Activated naive CD4-positive, alpha-beta T cell (primary cell): ENCODE measurements at places on chromosomes 1 and 21.

DNA sequence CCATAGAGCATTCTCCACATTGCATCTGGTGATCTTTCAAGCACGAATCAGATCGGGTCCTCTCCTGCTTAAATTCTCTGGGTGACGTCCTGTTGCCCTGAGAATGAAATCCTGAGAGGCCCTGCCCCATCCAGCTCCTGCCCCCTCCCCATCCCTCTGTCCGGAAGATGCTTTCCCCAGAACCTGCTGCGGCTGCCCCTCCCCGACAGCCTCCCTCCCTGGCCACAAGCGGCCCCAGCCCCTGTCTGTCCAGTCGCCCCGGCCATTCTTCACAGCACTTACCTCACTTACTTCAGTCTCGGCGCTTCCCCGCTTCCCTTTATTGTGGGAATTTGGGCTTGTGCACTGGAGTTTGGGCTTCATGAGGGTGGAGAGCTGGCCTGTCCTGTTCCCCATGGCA lies 40.3 kb downstream of the TAS1R2 start:
- no peak for DNase-seq

- peak; percentile 55 for DNase-seq
These were observed 26.9 kb upstream of the RAP1A start for GRCh38 chr1:111592389-111593361.

GRCh38 chr1:39899611-39900538 lies 1.8 kb downstream of the MYCL start:
- DNase-seq: no peak

DNA sequence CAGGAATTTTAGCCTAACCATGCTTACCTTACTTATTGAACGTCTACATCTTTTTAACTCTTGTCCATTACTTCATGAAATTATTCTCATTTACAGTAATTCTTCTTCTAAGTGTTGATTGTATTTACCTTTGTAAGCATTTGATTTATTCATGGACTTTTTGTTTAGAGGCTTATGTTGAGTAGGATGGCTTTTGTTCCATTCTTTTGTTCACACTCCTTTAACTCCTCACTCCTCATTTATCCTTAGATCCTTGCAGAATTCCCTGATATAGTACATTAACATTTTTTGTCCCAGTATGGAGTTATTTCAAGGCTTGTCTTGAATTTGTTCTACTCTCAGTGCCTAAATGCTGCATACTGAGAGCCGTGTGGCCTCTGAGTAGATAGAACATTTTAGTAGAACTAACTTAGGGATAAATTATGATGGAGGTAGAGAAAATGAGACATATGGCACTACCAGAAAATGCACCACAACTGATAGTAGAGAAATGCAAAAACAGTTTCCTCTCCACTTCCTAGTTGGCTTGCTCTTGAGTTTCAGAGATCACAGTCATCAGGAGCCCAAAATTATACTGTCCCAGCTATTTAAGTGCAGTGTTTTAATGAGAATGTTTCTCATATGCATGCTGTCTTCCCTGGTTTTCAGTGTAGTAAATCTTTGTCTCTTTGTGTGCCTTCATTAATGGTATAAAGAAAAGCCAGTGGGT lies 69.5 kb downstream of the KCNK2 start:
- DNase-seq: no peak

DNA sequence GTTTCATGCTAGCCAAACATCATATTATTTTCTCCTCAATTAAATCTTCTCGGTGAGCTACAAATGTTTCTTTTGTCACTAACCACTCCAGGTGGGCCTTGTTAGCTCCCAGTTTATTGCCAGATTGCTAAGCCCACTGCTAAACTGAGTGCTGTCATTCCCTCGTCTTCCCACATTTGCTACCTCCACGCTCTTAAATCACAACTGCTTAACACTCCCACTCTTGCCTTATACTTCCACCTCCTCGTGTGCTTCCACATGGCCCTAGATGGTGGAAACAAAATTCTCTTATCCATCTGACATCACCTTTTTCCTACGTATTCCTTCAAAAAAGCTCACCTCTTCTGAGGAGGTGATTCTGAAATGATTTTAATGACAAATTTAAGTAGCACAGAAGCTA lies 34.6 kb upstream of the AKT3 start:
- DNase-seq: no peak

DNA sequence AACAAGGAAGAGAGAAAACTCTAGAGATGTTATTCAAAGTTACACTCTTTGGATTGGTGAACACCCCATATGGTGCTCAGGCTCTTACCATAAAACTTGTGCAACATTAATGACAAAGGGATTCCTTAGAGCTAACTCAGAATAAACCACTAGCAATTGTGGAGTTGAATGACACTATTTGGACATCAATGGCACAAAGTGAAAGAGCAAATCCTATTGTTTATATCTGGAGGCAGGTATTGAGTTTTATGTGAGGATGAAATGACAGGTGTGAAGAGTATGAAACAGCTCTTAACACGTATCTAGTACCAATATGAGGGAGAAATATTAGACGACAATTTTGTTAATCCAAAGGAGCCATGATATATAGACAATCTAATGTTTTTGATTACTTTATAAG lies 584.9 kb upstream of the PBX1 start:
- DNase-seq: no peak

DNA sequence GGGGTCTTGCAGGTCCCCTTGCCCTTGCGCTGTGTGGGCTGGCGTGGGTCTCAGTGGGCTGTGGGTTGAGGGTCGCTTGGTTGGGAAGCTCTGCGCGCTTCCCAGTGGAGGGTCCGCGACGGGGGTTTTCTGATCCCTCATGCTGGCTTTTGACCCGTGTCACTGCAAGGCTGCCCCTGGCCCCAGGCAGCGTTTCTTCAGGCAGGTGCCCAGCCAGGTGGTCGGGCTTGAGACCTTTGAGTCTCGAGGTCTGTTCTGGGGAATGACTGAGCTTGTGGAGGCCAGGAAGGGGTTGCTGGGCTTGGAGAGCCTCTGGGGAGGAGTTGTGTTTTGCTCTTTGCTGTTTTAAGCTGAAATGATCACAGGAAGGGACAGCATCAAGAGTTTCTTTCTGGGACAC lies 5.3 kb downstream of the SKI start:
- DNase-seq: no peak

GRCh38 chr1:85259912-85260274 lies 431 bp upstream of the C1orf52 start:
- DNase-seq: no peak

DNA sequence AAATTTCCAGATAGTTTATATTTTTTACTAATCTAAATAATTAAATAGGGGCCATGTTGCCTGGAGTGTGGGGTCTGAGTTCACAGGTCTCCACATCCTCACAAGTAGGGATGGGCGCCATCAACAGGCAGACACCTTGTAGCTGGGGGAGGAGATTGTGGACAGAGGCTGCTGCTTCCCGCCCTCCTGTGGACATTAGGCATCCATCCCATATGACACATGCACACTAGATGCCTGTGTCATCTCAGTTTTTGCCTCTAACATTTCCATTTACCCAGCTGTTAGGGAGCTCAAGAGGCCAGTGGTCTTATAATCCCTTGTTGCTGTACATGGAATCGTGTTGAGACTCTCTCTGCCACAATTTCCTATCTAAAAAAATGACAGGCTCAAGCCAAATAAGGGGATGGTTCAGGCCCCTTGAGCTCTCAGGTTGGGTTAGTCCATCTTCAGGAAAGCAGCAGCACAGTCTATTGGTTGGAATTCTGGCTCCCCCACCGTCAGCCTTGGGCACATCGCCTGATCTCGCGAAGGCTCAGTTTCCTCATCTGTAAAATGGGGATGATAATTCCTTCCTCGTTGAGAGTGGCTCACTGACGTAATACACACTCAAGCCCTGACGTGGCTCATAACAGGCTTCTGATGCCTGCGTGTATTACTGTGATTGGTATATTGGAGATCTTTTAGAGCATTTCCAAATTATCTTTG lies 13.6 kb downstream of the LHX4 start:
- no peak for DNase-seq

- DNase-seq: no peak
These were observed 58.3 kb downstream of the CLEC20A start for GRCh38 chr1:178438432-178438831.

DNA sequence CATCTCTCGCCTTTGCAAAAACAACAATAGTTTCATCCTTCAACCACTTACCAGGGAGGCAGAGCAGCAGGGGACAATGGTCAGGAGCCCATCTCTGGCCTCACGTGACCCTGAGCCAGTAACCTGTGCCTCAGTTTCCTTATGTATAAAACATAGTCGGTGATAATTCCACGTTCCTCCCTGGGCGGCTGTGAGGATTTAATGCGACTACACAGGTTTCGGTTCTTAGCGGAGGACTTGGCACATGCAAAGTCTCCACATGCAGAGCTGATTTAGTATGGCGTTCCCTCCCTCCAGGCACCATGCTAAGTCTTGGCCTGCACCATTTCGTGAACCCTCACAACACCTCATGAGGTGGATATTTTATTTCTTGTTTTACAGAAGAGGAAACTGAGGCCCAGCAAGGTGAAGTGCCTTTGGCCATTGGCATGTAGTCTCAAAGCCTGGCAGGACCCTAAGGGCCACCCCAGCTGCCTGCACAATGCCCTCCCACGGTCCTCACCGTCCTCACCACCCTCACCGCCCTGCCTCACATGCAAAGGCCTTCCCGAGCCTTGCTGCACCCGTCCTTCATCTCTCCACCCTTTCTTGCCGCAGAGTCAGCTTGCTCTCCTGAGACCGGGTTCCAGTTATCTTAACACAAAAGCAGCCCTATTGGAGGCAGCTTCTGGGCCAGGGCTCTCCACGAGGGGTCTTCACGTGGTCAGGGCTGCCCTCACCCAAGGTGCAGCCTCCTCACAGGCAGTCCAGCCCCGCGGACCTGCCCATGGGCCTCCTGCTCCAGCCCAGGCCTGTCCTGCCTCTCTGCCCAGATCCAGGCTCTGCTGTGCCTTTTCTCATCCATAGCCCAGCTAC lies 48.9 kb downstream of the SYF2 start:
- no peak for DNase-seq

DNA sequence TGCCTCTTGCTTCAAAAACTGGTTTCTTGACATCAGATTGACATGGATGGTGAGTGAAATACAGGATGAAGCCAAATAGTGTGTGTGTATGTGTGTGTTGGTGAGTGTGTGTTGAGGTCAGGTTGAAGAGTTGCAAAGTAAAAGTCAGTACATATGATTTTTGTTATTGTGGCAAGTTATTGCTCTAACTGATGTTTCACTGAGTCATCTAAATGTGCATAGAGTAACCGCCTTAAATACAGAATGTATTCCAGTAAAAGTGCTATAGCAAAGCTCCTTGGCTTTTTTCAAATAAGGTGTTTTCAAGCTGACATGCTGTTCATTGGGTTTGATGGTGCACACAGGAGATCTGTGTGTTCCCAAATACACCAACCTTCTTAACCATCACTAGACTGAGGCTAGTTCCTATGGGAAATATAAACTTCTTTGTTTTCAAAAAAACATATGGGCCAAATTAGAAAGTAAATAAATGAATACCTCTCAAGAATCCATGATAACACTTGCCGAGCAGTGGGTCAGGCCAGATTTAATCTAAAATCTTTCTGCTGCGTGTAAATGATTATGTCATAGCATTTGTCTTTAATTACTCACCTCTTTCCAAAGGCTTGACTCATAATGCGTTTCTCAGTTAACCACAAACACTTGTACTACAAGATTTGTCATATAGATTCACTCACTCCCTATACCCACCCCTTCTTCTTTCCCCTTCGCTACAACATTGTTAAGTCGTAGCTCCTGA lies 151.1 kb downstream of the LYPLAL1 start:
- DNase-seq: no peak

- DNase-seq: no peak
These were observed 187.1 kb upstream of the CACYBP start for GRCh38 chr1:174812656-174813055.

GRCh38 chr1:82395440-82395839 lies 594.7 kb downstream of the ADGRL2 start:
- DNase-seq: no peak

- peak; percentile 13 for DNase-seq
These were observed 7.9 kb upstream of the PIK3CD start for GRCh38 chr1:9643351-9644256.

DNA sequence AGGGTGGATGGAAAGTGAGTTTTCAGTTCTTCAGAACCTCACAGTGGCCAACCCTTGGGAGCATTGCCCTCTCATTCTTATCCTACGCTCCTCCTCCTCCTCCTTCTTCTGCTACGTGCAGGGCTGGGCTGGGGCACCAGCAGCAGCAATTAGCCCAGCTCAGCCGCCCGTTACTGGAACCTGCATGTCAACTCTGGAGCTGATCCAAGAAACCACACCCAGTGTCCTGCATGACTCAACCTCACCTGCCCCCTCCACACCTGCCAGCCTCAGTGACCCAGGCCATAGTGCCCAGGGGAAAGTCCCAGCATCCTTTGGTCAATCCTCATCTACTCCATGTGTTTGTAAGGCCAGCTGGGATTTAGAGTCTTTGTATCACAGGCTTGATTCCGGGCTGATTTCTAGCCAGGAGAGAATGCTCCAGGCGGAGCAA lies 12.6 kb downstream of the ELF3 start:
- no peak for DNase-seq

- no peak for DNase-seq
These were observed 60.1 kb downstream of the TLR5 start for GRCh38 chr1:223082914-223083313.

DNA sequence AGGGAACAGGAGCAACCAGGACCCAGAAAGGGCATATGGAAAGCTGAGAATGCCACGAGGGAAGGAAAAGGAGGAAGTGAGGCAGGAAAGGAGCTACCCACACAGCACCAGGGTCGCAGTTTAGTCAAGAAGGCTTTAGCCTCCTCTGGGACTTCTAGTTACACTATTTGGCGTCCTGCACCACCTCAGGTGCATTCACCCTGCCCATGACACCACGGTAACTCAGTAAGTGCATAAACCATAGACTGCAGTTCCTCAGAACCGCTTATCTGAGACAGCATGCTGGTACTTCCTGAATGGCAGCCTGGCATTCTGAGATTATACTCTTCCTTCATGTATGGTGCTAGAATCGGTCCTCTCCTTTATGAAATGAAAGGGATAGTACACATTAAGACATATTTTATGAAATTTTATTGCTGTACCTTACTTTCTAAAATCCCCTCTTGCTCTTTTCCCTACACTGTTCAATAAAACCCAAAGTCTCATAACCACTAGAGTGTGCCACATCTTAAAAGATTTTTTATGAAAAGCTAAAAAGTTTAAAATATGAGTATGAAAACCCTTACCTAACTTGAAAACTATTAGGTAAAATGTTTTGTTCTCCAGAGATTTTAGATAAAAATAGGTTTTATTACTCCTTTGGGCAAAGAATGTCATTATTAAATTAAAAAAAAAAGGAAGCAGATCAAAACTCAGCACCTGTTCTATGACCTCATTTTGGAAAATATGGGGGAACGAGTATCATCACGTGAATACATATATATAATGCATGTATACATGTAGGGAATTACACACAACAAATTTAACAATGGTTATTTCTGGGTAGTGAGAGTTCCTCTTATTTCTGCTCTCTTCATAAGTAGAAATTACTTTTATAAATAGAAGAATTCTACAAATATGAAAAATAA lies 67.3 kb downstream of the VAV3 start:
- DNase-seq: no peak

DNA sequence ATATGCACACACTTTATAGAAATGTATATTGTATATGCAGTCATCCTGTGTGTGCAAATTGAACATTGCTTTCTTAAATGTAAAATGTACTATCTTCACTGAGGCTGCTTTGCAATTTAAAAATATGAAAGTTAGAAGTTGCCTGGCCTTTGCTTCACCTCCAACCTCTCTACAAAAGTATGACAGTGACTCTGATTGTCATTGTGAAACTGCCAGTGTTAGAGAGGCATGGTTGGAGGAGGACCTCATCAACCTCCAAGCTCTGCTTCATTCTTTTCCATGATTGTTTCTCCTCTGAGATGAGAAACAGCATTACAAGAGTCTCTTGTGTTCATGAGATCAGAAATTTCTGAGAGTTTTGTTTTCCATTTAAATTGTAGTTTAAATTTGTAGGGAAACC lies 185.5 kb downstream of the ZC3H11B start:
- DNase-seq: no peak
